ENCODE measurements at places on chromosomes 1 and 21.

- no peak for DNase-seq
Observed at GRCh38 chr1:119713039-119713748, 1.5 kb downstream of the PHGDH start.

GRCh38 chr1:201539561-201540431 is 869 bp downstream of the NAV1 start:
- DNase-seq: no peak

DNA sequence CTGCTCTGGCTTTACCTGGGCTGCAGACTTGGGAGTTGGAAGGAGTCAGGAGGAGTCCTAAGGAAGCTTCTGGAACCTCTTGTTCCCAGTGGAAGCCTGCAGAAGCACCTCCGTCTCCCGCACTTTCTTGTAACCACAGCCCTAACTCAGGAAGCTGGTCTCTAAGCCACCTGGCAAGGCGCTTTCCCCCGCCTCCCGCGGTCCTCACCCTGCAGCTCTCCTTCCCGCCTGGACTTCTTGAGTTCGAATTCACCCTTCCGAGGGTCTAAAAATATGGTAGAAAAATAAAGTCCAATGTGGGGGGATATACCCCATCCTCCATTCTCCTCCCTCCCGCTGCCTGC is 15.1 kb downstream of the PAX7 start:
- no peak for DNase-seq

DNA sequence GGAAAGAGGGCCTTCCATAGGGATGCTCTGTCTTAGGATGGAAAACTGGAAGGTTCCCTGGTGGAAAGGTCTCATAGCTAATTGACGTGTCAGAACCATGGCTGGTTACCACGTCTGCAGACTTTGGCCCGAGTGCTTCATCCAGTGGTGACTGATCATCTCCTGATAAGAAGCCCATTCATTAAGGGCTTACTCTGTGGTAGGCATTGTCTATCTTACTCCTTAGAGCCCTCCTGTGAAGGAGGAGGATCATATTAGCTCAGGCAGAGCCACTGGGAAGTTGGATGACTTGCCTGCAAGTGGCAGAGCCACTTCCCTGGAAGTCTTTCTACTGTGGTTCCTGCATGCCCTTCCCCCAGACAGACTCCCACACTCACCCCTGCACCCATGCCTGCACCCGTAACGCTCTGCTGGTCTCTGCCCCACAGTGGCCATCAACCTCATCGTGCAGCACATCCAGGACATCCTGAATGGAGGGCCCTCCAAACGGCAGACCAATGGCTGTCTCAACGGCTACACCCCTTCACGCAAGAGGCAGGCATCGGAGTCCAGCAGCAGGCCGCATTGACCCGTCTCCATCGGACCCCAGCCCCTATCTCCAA is 79.9 kb downstream of the UCK2 start:
- DNase-seq: no peak

DNA sequence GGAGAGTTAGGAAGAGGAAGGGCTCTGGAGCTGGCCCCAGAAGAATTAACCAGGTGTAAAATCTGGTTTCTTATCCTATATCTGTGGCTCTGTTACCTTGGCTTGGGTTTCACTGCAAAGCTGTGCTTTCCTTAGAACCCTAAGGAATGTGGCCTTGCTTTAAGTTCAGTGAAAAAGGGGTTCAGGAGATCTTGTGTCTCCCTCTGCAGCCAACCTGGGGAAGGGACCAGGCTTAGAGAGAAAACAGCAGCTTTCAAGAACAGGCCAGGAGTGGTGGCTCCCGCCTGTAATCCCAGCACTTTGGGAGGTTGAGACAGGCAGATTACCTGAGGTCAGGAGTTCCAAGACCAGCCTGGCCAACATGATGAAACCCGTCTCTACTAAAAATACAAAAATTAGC is 16.1 kb upstream of the MYCL start:
- DNase-seq: no peak

DNA sequence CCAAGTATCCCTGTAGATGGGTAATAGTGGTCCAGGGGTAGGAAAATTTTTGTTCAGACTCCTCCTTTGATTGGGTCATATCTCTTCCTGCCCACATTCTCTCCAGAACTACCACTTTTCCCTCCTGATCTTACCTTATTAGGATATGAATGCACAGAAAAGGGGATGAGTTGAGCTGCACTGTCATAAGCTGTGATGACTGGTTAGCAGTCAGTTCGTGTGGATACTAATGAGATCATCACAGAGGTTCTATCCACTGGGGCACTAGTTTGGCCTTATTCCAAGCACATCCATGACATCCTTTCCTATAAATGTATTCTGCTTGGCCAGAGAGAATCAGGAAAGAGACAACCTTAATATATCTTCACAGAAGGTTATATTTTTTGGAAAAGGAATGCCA is 22.1 kb upstream of the TBX15 start:
- DNase-seq: no peak

- DNase-seq: no peak
Observed at GRCh38 chr1:90952906-90953305, 68.9 kb downstream of the ZNF644 start.

GRCh38 chr1:214581785-214582184 is 21.2 kb upstream of the CENPF start:
- DNase-seq: no peak

GRCh38 chr21:35372201-35372600 is 323.1 kb upstream of the RUNX1 start:
- no peak for DNase-seq

DNA sequence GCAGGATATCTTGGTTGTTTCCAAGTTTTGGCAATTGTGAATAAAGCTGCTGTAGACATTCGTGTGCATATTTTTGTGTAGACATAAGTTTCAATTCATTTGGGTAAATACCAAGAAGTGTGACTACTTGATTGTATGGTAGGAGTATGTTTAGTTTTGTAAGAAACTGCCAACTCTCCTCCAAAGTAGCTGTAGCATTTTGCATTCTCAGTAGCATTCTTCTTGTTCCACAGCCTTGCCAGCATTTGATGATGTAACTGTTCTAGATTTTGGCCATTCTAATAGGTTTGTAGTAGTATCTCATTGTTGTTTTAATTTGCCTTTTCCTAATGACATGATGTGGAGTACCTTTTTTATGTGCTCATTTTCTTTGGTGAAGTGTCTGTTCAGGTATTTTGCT is 38.6 kb upstream of the PLA2G4A start:
- no peak for DNase-seq

- DNase-seq: no peak
Observed at GRCh38 chr1:243270097-243270864, 14.4 kb downstream of the SDCCAG8 start.

DNA sequence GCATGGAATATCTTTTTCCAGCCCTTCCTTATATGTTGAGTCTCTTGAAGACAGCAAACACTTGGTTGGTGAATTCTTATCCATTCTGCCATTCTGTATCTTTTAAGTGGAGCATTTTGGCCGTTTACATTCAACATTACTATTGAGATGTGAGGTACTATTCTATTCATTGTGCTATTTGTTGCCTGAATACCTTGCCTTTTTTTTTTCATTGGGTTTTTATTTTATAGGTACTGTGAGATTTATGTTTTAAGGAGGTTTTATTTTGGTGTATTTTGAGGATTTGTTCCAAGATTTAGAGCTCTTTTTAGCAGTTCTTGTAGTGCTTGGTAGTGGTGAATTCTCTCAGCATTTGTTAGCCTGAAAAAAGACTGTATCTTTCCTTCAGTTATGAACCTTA is 60.6 kb upstream of the ASPM start:
- no peak for DNase-seq

DNA sequence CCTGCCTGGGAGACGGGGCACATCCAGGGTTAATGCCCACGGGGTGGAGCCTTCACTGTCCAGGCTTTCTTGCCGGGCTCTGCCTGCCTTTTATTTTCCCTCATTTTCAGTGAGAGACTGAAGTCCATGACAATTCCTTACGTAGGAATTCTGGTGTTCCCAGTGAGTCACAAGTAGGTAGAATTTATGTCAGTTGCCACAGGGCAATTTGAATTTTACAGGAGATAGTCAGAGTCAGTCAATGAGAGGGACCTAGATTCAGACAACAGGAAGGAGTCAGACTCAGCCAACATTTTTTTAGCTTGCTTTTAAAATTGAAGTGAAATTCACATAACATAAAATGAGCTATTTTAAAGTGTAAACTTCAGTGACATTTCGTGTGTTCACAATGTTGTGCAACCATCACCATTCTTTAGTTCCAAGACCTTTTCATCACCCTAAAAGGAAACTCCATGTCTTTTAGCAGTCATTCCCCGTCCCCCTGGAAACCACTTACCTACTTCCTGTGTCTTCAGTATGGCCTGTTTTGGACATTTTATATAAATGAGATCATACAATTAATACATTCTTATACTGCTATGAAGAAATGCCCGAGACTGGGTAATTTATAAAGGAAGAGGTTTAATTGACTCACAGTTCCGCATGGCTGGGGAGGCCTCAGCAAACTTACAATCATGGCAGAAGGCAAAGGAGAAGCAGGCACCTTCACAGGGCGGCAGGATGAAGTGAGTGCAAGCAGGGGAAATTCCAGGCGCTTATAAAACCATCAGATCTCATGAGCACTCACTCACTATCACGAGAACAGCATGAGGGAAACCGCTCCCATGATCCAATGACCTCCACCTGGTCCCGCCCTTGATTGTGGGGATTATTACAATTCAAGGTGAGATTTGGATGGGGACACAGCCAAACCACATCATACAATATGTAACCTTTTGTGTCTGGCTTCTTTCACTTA is 14.6 kb downstream of the AJAP1 start:
- no peak for DNase-seq

DNA sequence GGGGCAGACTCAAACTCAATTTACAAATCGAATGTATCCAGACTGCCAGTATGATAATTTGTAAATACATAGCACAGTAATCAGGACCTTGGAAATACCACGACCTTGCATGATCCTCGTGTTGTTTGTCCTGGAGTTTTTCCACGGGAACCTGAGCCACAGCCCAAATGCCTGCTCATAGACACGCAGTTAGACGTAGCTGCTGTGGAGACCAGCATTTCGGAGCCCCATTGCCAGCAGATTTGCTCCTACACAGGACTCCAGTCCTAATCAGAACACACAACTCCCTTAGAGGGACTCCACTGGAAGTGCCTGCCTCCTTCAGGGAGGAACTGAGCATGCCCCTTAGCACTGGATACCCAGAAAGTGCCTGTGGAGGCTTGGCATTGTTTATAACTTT is 163.2 kb downstream of the GALNT2 start:
- DNase-seq: no peak

GRCh38 chr1:220485131-220485530 is 42.8 kb upstream of the MARK1 start:
- DNase-seq: no peak

GRCh38 chr1:166140251-166140650 is 26.6 kb downstream of the FAM78B start:
- no peak for DNase-seq

- DNase-seq: no peak
Observed at GRCh38 chr1:200345520-200345919, 64.3 kb downstream of the ZNF281 start.

- DNase-seq: peak; percentile 26
Observed at GRCh38 chr1:35883635-35884101, 659 bp downstream of the AGO1 start.

All from CD4-positive, alpha-beta T cell (primary cell).